CD4-positive, alpha-beta T cell treated with Interleukin-15 for 4 hours (primary cell): ENCODE measurements at places on chromosomes 4 and X.

DNA sequence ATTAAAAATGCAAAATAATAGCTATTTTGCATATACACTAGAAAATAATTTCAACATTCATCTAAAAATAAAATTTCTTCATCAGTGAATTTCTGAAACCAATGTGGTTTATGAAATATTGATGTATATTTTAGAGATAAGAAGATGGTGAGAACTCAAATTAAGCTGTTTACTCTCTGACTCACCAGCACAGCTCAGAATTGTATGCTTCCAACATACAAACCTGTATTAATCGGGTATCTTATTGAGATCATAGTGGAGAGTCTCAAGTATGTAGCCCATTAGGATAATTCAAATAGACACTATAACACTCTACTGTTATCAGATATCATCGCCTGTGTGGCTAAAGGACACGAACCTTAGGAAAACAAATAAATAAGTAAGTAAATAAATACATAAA lies 899.5 kb upstream of the INTU start:
- no peak for DNase-seq

DNA sequence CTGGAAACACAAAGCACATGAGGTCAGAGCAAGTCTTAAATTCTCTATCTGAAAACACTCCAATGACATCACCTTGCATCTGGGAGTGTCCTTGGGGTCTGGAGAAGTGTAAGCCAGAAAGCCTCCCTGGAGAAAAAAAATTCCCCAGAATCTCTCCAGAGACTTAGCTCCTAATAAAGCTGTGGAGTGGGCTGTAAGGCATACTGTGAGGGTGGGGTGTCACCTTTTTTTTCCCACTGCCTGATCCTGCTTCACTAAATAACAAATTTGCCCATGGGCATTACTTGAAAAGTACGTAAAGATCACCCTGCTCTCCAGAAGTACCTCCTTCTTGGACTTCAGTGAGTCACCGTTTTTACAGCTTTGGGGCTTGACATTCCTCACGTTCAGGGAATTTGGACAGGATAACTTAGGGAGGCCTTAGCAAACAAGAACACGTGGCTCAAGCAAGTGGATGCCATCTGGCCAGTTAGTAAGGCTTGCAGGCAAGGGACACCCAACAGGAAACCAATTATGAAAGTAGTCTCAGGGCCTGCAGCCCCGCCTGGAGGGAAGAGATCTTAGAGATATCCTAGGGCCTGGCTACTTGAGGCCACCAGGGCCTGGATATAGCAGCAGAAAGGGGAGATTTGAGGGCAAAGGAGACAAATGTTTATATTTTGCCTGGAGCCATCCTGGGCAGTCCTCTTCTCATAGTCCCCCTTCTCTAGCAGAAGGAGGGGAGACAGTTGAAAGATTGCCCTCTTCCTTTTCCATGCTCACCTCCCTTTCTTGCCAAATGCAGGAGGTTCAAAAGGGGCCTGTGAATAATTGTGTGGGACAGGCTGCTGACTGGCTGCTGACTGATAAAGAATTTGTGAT lies 60.1 kb upstream of the PLAC1 start:
- no peak for DNase-seq

DNA sequence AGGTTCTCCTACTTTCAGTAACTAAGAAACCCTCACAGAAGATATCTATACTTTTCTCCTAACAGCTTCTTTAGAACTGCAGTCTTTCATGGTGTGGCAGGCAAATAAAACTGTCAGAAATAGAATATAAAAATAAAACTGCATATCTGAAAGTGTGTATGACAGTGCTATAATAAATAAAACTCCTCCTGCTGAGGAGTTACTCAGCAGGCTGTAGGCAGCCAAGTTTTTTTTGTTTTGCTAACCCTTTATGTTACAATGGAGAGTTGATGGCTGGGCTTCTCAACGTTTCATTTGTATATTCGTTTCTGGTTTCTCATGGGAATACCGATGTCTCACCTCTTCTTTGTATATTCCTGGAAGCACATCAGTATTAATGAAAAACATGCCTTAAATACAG lies 18.2 kb upstream of the UGT2B10 start:
- DNase-seq = no peak

DNA sequence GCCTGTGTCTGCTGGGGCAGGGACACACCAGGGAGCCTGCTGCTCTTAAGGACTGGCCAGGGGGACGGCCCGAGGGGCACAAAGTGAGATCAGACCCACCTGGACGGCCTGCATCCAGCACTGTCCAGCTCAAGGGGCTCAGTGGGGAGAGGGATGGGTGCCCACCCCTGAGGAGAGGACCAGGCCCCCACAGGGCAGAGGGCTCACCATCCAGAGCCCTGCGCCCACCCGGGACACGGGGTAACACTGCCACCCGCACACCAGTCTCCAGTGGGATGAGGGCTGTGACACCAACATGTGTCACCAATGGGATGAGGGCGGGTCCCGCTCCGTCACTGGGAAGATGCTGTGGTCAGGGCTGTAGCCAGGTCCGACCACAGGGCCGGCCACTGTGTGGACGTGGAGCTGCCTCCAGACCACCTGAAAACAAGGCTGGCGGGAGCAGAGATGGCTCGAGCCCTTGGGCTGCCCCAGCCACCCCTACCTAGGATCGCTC lies 13.2 kb downstream of the DGKQ start:
- DNase-seq = no peak

GRCh38 chr4:140856621-140857062 lies 100.5 kb upstream of the TBC1D9 start:
- DNase-seq = no peak

GRCh38 chr4:121790976-121791375 lies 10.1 kb upstream of the EXOSC9 start:
- no peak for DNase-seq

DNA sequence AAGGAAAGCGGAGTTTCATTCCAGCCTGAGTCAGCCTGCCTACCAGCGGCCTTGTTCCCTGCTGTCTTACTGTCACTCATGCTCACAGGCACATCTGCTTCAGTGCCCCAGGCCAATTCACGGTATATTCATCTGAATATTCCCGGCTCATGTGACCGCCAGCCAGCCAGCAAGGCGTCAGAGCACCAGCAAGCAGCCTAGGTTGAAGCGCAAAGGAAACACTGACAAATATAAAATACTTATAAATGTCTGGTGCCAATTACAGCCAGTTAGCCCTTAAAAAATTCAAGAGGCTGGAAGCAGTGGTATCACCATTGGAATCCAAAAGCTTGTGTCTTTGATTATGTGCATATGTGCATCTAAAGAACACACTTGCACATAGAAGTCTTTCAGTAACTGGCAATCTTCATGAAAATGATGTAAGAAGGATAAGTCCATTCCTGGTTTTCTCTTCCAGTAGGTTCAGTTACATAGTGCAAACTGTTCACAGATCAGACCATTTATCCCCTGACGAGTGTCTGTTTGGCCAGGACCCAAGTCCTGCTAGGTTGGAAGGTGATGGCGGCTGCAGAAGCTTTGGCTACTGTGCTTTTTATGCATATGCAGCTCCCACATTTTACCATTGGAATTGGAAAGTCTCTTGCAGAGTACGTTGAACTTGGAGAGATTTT lies 61.3 kb downstream of the LUZP4 start:
- DNase-seq = no peak

DNA sequence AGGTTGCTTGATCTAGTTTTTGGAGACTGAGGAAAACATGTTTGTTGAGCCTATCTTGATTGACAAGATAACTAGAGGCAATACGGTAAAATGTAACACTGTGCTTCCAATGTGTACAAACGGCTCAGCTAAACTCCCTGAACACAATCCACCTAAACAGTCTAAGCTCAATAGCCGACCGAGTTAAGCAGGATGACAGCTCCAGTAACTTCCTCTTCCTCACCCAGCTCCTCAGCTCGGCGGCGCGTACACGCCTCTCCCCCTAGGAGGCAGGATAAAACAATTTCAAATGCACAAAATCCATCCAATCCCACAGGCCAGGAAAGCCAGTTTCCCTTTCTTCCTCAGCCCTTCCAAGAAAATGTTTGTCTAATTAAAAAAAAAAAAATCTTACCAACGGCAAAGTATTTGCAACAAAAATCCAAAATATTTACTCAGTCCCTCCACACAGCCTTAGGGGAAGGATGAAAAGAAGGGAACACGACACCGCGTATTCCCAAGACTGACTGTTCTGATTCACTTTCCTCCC lies 1.0 kb downstream of the CNOT6L start:
- peak; percentile 47 for DNase-seq

DNA sequence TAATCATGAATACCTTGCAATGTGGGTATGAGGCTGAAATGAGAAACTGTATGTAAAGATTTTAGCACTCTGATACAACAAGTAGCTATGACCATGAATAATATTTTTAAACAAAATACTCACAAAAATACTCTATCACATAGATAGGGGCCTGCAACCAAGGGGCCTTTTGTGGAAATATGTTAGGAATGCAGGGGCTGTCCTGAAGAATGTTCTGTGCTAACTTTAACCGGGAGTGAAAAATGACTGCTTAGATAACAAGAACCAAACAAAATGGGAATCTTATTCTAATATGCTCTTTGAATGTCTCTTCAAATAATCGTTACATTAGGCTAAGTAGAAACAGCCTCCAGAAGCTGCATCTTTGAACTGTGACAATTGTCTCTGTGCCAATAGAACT lies 37.9 kb upstream of the GYPA start:
- no peak for DNase-seq

GRCh38 chrX:11619441-11619840 lies 46.3 kb downstream of the ARHGAP6 start:
- no peak for DNase-seq

DNA sequence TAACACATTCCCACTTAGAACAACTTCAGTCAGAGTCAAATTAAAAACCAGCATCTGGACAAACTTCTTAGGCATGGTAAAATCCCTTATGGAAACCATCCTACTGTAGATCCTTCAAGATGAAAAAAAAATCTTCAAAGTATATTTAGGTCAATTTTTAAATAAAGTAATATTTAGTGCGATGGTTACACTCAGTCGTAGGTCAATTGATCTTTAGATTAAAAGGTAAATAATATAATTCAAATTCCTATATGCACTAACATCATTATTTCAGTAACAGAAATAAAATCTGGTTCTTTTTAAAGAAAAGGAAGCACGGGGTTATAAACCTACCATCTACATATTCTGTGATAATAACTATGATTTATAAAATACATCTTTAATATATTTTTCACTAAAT lies at the start of gene UGT2A2:
Gene UGT2A2 (minus strand): TSS at position 101 of the 400 bp plus-strand sequence. CDS start 2 bp downstream, at position 99.
- DNase-seq = no peak

- no peak for DNase-seq
Measured at GRCh38 chr4:36737691-36738090, 456.3 kb downstream of the DTHD1 start.

DNA sequence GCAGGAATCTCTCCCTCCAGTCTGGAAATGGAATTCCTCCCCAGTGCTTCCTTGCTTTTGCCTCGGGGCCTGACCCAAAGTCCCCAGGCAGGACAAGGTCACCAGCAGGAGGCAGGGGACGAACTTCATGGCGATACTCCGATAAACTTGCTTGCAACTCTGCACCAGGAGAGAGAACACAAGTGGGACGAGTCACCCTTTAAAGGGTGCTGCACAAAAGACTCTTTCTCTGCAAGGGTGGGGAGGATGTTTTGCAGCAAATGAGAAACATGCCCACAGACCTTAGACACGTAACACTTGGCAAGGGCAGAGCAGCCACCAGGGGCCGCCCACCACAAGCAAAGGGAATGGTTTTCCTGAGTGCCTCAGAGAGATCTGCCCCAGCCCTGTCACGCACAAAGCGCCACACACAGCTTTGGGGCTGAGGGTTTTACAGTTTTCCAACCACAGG lies at the start of gene FGFBP2:
Gene FGFBP2 (minus strand): TSS at position 175 of the 451 bp plus-strand sequence. CDS start 46 bp downstream, at position 129.
- DNase-seq = peak; percentile 47

GRCh38 chrX:136021903-136022302 lies 36.7 kb downstream of the SLC9A6 start:
- no peak for DNase-seq

- no peak for DNase-seq
Measured at GRCh38 chr4:107950746-107951540, 19.6 kb downstream of the CYP2U1 start.

DNA sequence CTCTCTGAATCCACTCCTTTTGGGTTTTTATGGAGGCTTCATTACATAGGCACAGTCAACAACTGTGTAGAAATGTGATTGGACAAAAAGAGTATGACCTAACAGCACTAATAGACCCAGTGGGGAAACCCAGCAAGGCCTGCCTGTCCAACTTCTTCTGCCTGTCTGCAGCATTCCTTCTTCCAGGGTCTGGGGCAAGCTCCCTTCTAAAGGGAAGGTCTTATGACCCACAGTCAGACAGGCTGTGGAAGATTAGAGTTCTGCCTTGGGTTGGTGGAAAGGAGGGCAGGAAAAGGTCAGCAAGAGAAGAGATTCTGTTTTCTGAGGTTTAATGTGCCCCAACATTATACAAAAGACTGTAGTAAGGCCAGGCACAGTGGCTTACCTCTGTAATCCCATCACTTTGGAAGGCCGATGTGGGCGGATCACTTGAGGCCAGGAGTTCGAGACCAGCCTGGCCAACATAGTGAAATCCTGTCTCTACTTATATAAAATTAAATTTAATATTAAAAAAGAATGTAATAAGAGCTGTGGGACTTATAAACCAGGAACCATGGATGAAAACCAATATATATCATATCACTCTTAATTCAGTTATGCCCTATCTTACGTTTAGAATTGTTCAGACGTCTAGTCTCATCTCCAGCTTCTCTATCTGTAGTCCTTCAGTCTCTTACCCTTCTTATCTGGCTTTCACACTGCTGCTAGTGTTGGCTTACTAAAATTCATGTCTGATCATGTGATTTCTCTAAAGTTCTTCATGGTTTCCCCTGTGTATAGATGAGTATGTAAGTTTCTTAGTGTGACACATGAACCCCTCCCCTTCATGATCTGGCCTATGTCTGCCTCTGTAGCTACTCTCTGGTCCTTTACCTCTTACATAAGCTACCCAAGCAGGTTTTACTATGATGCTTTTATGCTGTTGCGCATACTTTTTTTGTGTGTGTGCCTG lies 6.2 kb downstream of the CLCN3 start:
- DNase-seq = peak; percentile 6

DNA sequence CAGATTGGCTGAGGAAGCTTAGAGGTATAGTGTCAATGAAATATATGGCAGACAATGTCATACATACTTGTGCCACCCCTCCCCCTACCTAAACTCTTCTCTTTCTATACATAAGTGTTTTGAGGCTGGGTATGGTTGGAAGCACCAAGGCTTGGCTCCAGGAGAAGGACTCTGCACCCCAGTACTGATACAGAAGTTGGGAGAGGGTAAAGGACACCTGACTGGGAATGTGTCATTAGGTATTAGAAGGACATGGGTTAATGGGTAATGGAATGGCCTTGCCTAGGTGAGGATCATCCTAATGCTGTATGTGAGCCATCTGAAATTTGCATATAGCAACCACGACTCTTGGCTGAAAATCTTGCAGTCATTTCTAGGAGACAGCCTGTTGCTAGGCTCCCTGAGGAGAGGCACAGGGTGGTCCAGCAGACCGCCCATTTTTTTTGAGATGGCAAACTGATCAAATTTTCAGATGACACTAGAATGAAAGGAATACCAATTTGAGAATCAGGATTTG lies 26.8 kb upstream of the AP1S2 start:
- no peak for DNase-seq

- DNase-seq = no peak
Measured at GRCh38 chr4:24104158-24104565, 214.3 kb upstream of the PPARGC1A start.
